ENCODE measurements at places on chromosomes 2 and 18.
A peak's percentile ranks its signal among the peaks of the same experiment; 100 is the strongest.

DNA sequence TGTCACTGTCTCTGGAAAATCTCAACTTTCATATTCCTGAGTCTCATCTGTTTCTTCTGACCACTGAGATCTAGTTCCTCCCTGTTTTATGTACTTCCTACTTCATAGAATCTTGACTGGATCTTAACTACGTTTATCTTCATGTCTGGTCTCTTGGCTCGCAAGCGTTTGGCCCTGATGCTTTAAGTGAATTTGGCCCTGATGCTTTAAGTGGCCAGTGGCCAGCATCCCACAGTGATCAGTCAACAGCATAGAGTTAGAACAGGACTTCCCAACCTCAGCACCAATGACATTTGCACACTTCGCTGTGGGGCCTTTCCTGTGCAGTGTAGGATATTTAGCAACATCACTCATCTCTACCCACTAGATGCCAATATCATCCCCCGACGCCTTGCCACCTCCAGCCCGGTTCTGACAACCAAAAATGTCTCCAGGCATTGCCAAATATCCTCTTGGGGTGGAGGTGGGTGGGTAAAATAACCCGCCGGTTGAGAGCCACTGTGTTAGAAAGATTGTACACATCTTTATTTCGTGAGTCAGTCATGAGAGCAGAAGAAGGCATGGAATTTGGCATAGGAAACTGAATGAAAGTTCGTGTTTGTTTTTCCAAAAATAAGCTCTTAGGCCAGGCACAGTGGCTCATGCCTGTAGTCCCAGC is 12.2 kb downstream of the TM4SF20 start:
- DNase-seq = no peak

- DNase-seq = peak; percentile 66
Observed at GRCh38 chr18:35949903-35950627, 22.4 kb upstream of the RMP24 start.

GRCh38 chr2:43207553-43208300 is 18.7 kb downstream of the ZFP36L2 start:
- no peak for DNase-seq

DNA sequence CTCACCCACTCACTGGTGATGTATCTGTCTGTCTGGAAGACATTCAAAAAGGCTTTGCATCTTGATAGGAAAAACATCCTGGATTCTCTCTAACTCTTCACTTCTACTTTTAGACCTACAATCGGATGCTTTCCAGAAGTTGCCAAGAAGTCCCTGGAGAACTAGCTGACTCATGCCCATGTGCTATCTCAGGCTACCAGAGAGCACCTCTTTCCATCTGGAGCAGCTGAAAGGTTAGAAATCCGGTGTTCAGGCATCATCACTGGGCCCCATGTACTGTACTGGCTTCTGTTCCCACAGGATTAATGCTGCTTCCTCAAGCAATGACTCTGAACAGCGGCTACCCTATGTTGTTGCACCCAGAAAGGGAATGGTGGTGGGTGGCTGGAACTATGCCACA is 259.0 kb downstream of the NBAS start:
- DNase-seq = no peak

DNA sequence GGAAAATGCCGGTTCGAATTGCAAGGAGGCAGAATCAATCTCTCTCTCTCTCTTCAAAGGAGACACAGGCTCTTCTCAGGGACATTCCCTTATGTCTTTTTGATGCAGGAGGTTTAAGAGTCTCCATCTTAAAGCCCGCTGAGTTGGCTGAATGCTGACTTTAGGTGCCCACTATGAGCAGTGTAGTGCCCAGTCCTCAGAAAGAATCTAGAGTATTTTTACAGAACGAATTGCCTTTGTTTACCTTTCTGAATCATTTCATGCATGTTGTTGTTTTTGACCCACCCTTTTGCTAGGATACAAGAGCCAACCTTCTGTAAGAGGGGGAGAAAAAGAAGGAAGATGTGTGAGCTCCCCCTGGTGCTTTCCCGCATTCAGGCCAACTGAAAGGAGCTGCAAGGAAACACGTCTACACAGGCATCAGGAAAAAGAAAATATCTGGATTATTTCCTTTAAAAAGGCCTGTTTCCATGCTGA is 193.5 kb upstream of the TCF4 start:
- no peak for DNase-seq

DNA sequence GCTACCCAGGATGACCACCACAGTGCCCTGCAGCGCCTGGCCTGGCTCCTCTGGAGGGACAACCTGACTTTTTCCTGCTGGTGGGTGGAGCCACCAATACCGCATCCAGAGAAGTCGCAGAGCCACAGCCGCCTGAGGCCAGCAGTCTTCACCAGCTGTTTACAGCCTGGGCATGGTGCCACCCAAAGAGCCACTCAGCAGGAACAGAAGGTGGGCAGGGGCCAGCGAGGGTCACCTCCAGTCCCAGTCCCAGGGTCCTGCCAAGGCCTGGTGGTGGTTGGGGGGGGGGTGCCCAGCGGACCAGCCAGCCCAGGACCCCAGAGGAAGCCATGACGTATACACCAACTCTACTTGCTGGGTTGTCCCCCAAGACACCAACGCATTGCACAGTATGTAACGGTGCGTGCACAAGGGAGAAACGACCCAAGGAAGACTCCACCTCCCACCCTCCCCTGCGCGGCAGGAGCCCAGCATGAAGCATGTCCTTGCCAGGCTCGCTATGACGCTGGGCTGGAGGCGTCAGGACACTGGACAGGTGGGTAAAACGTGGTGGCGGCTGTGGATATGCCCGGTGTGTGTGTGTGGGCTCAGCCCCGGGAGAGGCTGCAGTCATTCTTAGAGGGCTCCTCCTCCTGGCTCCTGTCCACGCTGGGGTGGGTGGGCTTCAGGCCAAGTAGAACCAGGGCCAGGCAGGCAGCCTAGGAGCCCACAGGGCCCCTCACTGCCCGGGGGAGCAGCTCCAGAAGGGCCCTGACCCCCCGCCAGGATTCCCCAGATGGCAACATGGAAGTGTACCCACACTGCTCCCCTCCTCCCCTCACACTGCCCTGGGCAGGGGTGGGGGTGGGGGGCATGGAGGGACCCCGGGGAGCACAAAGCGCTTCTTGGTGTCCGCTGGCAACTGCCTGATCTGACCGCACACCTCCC is 49.3 kb downstream of the HS6ST1 start:
- no peak for DNase-seq

DNA sequence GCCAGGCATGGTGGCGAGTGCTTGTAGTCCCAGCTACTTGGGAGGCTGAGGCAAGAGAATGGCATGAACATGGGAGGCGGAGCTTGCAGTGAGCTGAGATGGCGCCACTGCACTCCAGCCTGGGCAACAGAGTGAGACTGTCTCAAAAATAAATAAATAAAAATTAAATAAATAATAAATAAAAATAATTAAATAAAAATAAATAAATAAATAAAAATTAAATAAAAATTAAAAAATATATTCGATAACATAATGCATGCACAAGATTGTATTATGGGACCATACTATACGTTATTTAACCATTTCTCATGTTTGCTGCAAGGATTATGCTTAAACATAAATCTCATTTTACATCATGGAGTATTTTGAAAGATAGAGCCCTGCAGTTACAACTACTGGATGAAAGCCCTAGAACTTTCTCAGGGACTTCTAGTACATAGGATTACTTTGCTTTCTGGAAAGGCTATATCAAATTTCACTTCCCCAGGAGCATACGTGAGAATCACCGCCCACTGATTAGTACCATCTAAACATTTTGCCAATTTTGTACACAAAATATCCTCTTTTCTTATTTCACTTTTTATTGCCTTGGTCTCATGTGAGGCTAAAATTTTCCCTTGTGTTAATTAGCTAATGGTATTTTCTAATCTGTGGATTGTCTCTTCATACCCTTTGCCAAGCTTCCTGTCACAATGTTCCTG is 234.3 kb upstream of the LYPD1 start:
- DNase-seq = no peak

GRCh38 chr18:77815666-77816338 is 566.2 kb downstream of the GALR1 start:
- no peak for DNase-seq

- peak; percentile 18 for DNase-seq
Observed at GRCh38 chr2:26300234-26300925, 45.6 kb upstream of the SELENOI start.

DNA sequence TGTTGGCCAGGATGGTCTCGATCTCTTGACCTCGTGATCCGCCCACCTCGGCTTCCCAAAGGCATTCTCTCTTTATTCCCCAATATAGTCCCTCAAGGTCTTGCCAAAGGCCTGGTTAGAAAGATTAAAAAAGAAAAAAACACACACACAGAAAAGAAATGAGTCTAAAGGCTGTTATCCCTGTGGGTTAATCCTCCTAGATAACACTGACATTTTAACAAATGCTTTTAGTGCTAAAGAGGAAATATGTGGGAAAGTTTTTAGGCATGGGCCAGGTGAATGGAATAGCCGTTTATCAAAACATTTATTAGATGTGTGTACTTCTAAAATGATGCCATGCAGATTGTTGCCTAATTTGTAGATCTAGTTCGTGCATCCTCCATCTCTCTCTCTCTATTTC is 261.6 kb upstream of the FN1 start:
- DNase-seq = no peak

- no peak for DNase-seq
Observed at GRCh38 chr2:40242315-40242714, 209.6 kb downstream of the SLC8A1 start.

GRCh38 chr2:171879865-171880264 is 14.2 kb downstream of the SLC25A12 start:
- no peak for DNase-seq

DNA sequence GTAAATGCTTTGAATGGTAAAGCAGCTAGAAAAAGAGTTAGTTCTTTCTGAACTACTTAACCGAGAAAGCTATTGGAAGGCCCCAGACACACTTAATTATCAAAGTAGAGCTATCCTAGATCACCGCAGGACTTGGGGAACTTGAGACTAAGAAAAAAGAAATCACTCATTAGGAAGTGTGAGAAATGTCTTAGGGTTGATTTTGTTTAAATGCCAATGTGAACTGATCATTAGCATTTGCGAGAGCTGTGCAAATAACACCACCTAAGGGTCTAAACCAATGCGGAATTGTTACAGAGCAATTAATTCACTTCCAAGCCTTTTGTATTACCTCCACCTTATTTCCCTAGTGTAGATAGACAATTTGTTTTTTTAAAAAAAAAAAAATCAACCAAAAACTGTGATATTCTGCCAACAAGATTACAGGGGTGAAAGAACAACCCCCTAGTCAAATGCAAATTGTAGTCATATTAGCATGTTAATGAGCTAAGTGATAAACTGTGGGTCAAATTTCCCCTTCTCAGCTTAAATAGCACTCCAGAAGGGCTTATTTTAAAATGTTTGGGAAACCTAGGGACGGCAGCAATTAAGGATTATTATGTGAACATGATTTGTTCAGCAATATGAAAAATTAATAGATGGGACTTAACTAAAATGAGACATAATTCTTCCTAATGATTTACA is 246.2 kb upstream of the STON1 start:
- DNase-seq = no peak

GRCh38 chr2:113173542-113174375 is at the start of gene PSD4:
Gene PSD4 (plus strand): TSS chr2:113173971. CDS start chr2:113182457, 8,486 bp downstream.
- DNase-seq = peak; percentile 82

- no peak for DNase-seq
Observed at GRCh38 chr2:23624378-23624777, 239.4 kb downstream of the KLHL29 start.

DNA sequence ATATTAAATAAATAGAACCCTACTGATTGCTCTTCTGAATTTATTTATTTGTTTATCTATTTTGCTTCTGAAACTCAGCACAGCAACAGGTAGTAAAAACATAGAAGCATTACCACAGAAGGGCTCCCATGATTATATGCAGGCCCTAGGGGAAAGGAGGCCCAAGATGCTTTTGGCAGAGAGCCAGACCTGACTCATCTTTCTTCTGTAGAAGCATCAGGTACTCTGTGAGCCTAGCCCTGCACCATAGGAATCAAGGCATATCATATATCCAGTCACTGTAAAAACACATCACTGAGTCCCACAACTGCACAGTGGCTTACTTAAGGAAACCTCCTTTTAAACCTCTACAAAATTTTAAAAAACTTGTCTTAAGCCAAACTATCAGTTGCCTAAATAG is 1.8 kb downstream of the SCN9A start:
- DNase-seq = no peak

DNA sequence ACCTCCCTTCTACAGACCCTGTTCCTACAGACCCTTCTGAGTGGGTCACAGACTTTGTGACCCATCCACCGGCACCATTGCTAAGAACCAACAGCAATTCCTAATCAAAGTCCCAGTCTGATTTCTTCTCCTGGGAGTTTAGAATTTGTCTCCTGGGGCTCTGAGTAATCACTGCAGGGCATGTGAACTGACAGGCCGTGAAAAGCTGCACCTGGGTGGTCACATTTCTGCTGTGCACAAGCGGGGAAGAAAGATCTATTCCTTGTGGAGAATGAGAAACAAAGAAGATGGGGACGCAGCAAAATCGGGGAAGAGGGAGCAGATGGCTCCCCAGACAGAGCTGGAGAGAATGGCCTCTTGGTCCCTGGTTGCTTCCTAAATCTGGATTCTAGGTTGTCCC is 151.0 kb downstream of the ARL4C start:
- no peak for DNase-seq

- no peak for DNase-seq
Observed at GRCh38 chr2:42137125-42137841, 31.9 kb upstream of the EML4 start.

DNA sequence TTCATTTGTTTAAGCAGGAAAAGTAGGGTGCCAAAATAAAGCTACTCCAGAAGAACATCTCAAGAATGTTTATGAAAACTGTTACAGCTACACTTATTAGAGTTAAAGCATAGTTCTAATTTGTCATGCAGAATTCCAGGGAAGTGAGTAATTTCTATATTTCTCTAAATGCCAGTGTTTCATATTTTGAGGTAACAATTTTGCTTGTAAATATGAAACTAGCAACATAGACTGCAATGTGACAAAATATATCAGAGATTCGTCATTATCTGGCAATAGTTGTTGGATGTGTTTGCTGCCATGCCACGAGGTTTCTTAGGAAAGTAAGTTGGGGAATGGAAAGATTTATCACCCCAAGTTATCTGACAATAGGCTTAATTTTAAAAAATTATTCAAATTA is 424.1 kb upstream of the ZEB2 start:
- no peak for DNase-seq

- no peak for DNase-seq
Observed at GRCh38 chr2:124178719-124179118, 153.6 kb downstream of the CNTNAP5 start.

Measured in CD4-positive, alpha-beta T cell treated with Interleukin-2 at 100 ng/mL for 4 hours (primary cell).